Activated CD4-positive, alpha-beta T cell treated with anti-CD3 and anti-CD28 coated beads, Interleukin-2, amount 50 U/mL, for 24 hours (primary cell): ENCODE measurements at places on chromosomes 4 and X.
A peak's percentile ranks its signal among the peaks of the same experiment; 100 is the strongest.

- no peak for DNase-seq
Observed at GRCh38 chr4:147340591-147341120, 140.2 kb upstream of the EDNRA start.

GRCh38 chrX:155071694-155072280, 479 bp downstream of the BRCC3 start:
- DNase-seq = no peak

DNA sequence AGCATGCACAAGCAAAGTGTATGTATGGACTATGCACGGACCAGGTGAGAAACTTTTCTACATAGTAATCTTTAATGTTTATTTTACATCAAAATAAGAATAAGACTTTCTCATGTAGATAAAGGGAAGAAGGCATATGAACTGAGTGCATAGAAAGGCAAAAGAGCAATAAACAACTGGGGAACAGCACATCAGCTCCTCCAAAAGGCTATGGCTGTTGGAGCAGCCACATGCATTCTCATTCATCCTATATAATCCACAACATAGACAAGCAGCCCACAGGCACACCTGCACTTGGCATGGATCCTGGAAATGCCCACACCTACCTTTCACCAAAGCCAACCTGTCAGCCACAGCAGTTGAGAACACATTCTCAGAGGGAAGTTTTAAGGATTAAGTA, 586.9 kb upstream of the INTU start:
- DNase-seq = no peak

- no peak for DNase-seq
Observed at GRCh38 chrX:101171883-101172400, 47.6 kb upstream of the DRP2 start.

DNA sequence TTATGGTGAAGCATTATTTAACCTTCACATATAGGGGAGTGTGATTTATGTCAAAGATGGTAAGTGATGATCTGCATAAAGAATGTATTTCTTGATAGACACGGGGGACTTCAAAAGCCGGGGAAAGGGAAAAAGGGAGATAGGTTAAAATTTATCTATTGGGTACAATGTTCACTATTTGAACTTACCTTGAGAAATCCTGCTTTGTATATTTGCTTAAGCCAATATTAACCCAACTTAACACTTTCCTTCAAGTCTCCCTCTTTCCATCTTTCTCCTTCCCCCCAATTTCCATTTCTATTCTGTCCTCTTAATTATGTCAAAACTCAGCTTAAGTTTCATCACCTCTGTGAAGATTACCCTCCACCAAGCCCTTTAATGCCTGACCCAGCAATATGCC, 149.0 kb upstream of the ANK2 start:
- DNase-seq = no peak

- peak; percentile 44 for DNase-seq
Observed at GRCh38 chr4:150302553-150302952, 224.3 kb downstream of the DCLK2 start.

DNA sequence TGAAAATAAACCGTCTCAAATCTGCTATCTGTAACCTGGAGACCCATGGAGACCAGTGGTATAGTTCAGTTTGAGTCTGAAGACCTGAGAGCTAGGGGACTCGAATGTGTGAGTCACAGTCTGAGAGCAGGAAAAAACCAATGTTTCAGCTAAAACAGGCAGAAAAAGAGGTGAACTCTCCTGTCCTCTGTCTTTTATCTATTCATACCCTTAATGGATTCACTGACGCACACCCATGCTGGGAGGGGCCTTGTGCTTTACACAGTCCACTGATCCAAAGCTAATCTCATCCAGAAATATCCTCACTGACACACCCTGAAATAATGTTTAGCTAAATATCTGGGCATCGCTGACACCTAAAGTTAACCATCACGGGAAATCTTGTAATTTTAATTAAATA, 297.9 kb downstream of the GPM6A start:
- no peak for DNase-seq

DNA sequence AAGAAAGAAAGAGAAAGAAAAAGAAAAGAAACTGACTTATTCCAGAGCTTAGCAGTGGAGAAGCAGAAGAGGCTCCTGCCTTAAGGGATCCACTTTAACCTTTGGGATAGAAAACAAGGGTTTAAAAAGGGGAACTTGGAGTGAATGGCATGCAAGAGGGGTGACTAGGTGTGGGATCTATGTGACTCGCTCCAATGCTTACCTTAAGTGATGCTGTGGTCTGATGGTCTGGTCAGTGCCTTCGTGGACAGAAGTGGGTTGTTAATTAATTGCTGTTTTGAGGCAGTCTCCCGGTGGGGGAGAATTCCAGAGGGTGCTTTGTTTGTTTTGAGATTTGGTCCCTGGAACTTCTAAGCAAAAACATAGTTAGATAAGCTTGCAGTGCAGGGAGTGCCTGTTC, 21.1 kb upstream of the RHOXF1 start:
- DNase-seq = no peak

- DNase-seq = no peak
Observed at GRCh38 chr4:1353186-1354055, 6.4 kb downstream of the UVSSA start.

DNA sequence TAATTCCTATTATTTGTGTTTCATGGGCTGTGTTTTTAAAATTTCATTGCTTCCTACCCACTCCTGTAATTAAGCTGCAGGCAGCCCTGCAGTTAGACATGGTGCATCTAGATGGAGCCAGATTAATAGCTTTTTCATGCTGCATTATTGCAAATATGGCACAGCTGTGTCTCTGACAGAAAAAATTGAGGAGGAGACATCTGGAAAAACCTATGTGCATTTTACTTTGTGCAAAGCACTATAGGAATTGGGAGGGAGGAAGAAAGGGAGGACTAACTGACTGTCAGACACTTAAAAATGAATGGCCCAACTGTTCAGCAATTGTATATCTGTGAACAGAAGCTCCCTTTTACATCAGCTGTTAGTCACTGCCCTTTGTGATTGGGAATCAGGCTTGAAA, 8.1 kb upstream of the RPGR start:
- no peak for DNase-seq

DNA sequence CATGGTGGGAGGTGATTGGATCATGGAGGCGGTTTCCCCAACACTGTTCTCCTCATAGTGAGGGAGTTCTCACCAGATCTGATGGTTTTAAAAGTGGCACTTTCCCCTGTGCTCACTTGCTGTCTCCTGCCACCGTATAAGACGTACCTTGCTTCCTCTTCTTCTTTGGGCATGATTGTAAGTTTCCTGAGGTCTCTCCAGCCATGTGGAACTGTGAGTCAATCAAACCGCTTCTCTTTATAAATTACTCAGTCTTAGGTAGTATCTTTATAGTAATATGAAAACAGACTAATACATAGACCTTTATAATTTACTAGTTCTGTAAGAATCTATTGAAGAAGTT, 82.5 kb upstream of the PITX2 start:
- no peak for DNase-seq

DNA sequence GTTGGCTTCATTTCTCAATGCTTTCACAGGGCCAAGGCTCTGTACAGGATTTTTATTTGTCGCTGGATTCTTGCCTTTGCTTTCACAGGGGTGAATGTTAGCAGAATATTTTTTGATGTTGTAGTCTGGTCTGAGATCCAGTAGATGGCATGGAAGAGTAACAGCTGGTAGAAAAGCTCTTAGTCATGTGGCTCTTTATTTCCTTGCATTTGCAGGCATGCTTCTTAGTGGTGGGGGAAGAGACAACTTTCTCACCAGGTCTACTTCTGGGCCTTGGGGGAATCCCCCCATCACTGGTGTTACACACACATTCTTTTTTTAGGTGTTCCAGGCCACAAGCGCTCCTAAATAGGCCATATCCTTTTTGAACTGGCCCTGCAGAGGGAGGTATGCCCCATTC, 58.2 kb upstream of the DKK2 start:
- DNase-seq = no peak

DNA sequence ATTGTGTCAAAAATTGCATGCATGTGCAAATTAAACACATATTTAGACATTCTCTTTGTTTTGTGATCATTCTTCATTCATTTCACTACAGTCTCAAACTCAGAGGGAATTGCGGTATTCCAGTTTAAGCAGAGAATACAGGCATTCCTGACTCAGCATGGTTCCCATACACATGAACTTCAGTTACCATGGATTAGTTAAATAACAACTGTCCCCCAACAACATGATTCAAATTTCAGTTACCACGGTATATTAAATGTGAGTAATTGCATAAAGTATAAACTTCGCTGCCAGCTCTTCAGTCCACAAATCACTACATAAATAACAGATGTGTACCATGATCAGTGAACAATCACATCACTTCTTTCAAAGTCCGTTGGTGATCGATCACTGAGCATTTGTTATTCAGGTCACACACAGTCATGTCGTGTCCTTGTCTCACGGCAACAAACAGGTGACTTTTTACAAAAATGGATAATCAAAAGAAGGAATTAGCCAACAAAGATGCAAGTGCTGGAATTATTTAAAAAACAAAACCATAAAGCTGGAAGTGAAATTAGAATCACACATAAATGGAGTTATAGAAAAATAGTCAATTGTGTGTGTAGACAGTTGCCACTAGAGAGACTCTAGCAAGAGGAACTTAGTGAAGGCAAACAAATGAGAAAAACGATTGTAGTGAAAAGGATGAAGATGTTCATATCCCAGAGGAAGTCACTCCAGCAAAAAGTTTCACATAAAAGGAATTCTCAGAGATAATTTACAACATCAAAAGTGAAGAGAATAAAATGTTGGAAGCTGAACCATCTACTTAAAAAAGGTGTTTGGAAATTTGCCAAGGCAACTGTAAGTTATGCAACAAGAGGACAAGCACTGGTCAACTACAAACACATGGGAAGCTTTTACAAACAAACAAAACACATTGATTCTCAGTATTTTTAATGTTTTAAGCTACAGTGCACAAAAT, 138.6 kb upstream of the SMARCAD1 start:
- DNase-seq = no peak

DNA sequence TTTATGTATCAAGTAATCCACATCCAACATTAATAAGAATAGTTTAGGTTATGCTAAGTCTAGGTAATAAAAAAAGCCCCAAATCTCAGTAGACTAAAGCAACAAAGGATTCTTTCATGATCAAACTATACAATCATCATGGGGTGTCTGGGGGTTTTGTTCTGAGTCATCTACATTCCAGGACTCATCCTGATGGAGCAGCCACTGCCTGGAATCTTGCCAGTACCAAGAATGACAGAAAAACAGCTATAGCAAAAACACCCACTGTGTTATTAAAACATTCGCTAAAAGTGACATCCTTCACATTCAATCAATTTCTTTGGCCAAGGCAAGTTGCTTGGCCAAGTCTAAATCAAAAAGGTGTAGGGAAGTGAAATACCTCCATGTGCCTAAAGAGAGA, 3.9 kb upstream of the ARHGEF38 start:
- no peak for DNase-seq

DNA sequence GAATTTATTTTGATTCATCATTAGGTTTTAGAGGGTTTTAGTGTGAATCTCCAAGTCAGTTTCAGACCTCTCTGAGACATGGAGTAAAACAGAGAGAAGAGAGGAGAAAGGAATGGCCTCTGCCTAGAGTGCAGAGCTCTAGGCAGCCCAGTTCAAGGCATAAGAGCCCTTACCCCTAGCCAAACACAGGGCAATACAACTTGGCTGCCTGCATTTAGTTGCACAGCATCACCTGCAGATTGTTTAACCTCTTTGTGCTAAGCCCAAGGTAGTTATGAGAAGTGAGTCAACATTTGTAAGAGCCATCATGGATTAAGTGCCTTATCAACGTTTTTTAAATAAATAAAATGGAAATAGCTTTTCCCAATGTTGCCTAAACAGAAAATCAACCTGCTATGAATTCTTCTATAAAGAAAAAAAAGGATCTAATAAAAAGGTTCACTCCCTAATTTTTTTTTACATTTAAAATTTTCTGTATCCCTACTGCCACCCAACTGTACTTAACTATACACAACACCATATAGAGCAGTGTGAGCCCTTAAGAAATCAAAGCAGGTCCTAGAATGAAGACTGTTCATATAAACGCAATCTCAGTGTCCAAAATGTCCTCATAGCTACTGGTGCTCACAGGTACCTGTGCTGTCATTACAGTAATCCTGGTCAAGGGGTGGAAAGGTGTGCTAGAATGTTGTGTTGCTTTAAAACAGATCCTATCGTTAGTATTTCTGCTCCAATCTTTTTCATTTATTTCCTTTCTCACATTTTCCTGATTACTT, 36.0 kb downstream of the PF4 start:
- DNase-seq = no peak

- DNase-seq = no peak
Observed at GRCh38 chrX:45903781-45904201, 641.4 kb downstream of the ZNF674 start.

GRCh38 chr4:74466242-74466641, 21.3 kb downstream of the AREG start:
- DNase-seq = no peak

DNA sequence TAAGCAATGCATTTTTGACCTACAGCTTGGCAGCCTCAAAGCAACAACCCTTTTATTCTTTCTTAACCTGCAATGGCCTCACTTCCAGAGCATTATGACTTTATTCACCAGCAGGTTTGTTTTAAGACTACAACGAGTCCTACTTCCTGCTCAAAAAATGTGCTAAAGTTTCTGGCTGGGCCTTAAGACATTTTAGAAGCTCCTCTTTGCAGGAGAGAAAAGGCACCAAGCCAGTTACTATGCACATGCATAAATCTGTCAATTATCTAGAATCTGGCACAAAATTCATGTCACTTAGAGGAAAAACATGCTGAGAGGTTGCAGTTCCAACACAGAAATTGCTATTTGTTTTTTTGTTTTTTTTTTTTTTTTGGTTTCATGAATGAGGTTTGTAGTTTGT, 223.0 kb upstream of the EPHA5 start:
- DNase-seq = no peak

- DNase-seq = no peak
Observed at GRCh38 chr4:172962564-172963353, 205.9 kb upstream of the GALNT7 start.

DNA sequence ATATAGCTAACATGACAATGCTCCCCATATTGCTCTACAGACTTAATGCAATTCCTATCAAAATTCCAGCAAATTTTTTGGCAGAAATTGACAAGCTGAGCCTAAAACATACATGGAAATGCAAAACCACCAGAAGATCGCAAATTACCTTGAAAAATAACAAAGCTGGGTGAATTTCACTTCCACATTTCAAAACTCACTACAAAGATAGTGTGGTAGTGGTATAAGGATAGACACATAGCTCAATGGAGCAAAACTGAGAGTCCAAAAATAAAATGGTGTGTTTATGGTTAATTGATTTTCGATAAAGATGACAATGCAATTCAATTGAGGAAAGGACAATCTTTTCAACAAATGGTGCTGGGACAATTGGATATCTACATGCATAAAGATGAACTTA, 65.8 kb downstream of the SLC9A7 start:
- DNase-seq = no peak

DNA sequence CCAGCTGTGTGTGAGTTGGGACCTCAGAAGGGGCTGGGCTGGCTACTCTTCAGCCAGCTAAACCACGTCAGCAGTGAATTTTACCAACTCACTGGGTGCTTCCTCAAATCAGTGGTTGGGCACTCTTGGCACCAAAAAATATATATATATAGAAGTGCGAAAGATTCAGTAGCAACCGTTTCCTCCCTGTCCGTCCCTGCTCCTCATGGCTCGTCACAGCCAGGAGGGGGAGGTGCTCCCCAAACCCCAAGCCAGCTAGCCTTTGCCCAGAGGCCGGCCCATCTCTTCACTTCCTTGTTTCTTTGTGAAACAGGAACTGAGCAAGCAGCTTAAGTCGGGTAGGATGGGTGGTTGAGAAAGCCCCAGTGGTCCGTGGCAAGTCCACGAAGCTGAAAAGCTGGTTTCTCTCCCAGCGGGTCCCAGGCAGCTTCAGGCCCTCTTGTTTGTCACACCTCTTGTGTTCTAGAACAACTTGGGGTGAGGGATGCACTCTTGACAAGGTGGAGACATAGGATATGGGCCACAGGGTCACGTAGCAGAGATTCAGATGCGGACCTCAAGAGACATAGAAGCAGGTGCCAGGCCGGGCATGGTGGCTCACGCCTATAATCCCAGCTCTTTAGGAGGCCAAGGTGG, 6.8 kb upstream of the SASH3 start:
- DNase-seq = no peak
